ENCODE measurements at places on chromosomes 4 and X.

- no peak for DNase-seq
These were observed 889.7 kb downstream of the PDHA2 start for GRCh38 chr4:96729641-96730040.

- no peak for DNase-seq
These were observed 43.0 kb downstream of the ENPEP start for GRCh38 chr4:110518889-110519490.

- DNase-seq = no peak
These were observed 87.2 kb downstream of the FRYL start for GRCh38 chr4:48692897-48693296.

- no peak for DNase-seq
These were observed 816.4 kb upstream of the FRG1 start for GRCh38 chr4:189124149-189124758.

DNA sequence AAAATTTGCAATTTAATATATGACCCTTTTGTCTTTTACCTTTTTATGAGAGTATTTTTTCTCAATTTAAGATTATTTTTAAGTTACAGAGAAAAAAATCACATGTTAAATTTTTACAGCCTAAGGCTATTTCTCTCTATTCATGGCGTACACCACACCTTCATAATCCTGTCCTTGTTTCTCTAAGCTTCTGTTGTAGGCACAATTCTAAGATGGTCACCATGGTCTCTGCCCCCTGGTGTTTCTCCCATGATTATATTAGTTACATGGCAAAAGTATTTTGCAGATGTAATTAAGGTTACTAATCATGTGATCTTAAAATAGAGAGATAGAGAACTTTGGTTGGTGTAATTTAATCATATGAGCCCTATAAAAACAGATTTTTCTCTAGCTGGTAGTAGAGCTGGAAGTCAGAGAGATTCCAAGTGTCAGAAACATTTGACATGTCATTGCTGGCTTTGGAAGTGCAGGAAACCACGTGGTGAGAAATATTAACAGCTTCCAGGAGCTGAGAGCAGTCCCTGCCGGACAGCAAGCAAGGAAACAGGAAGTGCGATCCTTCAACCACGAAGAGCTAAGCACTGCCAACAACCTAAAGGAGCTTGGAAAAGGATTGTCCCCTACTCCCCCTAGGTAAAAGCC, 89.8 kb downstream of the EIF4E start:
- DNase-seq = no peak

GRCh38 chr4:159352609-159353008, 249.7 kb downstream of the RAPGEF2 start:
- no peak for DNase-seq

- no peak for DNase-seq
These were observed 61.0 kb upstream of the PRDM8 start for GRCh38 chr4:80136270-80136669.

DNA sequence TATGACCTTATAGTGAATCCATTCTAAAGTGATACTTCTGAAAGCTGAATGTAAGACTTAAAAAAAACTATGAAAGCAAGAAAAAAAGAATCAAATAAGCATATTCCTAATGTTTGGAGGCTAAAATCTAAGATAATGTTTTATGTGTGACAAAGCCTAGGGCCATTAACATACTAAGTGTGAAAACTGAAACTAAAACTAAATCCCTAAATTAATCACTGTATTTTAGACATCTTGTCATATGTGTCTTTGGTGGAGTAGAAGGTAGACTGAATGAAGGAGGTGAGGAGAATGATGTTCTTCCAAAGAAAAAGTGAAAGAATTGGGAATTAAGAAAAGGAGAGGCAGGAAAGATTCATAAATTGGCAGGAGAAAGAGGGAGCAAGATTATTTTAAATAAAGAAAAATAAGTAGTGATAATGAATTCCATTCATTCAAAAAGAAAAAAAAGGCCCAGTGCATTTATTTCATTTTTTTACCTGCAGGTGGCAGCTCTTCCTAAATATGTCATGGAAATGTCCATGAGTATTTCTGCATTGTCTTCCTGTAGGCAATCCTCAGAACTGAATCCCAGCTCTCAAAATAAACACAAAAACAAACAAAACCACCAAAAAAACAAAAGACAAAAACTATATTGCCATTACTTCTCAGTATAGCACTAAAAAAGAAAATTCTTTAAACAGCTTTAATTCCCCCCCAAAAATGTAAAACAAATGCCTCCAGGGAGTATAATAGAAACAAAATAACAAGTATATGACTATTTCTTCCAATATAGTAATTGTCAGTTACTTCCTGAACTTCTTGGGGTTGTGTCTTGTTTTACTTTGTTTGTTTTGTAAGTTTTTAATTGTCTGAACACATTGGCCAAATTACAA, 17.0 kb upstream of the AP1AR start:
- DNase-seq = no peak

DNA sequence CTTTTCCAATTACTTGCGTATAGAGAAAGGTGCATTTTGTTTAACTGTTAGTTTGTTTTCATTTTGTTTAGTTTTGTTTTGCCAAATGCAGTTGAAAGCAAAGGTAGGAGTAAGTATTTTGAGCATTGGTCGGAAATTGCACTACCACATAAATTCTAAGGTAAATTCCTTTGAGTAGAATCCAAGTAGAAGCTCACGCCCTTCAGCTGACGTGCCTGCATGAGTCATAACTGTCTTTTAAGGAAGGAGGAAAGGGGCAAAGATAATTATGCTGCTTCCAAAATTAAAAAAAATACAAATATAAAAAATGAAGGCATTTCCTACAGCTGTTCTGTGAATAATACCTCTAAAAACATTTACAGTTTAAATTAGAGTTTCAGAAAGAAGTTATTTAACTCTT, 110.2 kb upstream of the MYOZ2 start:
- no peak for DNase-seq

DNA sequence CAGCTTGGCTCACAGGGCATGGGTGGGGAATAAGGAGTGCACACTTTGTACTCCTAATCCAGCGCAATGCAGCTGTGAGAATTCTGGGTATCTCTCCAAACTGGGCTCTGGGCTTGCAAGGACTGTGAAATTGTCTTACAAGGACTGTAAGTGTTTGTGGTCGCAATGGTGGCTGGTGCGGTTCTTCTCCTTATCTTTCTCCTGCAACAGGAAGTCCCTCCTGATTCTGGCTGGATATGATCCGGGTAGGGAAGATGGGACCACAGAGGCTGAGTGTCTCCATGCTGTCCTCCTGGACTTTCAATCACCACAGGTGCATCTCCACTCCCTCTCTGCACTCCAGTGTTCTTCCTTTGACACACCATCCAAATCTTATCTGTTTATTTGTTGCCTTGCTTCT, 55.7 kb upstream of the GYPE start:
- DNase-seq = no peak

GRCh38 chrX:21167494-21167893, 206.7 kb upstream of the CNKSR2 start:
- no peak for DNase-seq
